Lung (tissue), 17 donors: ENCODE measurements at places on chromosomes 11 and 22. TPM values are rescaled to one million over a fixed set of nuclear protein-coding genes. Genes with fewer than 3 reads are reported as not detected.
A peak's percentile ranks its signal among the peaks of the same experiment; 100 is the strongest.

GRCh38 chr11:69986830-69987229 is 91.3 kb upstream of the ANO1 start:
- DNase-seq, result no peak

- peak; percentile 28 for DNase-seq
These were observed 42.8 kb upstream of the YWHAH start for GRCh38 chr22:31901388-31902137.

DNA sequence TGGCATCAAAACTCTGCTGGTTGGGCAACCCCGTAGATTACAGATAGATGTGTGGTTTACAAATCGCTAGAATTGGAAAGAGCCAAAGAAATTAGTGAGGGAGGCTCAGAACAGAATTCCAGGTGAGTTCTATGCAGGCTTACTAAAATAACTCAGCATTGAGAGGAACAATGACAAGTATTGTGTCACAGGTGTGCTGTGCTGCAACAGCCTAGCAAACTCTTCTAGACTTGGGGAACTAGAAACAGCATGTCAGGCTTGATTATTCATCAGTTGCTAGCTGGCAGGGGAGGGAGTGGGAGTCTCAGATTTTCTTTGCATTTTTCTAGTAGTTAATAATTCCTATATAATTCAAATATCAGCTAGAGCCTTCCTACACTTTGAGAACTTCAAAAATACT is 26.3 kb upstream of the RASD2 start:
- no peak for DNase-seq

DNA sequence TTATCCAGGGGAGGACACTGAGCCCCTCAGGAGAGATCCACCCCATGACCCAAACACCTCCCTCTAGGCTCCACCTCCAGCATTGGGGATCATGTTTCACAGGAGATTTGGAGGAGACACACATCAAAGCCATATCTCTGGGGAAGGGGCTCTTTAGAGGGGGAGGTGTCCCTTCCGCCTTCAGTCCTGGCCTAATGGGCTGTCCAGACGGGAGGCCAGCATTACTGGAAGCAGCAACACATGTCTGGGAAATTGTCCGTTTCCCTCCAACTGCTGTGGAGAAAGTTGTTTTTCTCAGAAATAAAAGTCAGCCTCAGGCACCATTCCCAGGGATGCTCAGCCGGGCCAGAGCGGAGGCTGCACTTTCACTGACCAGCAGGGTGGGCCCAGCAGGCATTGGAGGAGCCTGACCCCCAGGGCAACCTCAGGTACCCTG is 9.5 kb downstream of the CACNA1I start:
- DNase-seq, result no peak

DNA sequence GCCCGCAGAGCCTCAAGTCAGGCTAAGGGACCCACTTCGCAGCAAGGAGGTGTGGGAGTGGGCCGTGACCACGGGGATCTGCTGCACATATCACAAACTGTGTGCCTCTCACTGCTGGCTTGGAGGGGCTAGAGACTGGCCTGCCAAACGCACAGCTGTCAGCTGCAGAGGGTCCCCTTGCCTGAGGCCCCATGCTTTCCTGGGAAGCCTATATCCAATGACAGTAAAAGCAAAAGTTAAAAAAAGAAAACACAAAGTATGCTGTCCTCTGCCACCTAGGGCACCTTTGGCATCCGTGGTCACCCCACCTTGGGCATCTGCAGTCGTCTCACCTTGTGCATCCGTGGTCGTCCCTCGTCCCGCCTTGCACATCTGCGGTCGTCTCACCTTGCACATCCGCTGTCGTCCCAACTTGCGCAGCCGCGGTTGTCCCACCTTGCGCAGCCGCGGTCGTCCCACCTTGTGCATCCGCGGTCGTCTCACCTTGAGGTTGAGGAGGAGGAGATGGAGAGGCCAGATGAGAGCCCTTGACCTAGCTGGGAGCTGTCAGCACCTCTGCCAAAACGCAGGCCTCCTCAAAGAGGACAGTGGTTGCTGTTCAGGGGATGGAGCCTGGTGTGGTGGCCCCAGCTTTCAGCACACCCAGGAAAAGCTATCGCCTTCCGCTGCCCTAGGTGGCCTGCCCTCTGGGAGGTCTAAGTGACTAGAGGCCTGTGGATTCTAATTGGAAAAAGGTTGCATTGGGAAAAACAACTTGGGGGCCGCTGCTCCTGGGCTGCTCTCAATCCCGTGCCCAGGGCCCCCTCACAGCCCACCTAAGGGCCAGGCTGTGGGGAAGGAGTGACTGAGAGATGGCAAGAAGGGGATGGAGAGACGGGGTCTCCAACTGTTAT is 90.5 kb downstream of the MYEOV start:
- DNase-seq, result peak; percentile 83

DNA sequence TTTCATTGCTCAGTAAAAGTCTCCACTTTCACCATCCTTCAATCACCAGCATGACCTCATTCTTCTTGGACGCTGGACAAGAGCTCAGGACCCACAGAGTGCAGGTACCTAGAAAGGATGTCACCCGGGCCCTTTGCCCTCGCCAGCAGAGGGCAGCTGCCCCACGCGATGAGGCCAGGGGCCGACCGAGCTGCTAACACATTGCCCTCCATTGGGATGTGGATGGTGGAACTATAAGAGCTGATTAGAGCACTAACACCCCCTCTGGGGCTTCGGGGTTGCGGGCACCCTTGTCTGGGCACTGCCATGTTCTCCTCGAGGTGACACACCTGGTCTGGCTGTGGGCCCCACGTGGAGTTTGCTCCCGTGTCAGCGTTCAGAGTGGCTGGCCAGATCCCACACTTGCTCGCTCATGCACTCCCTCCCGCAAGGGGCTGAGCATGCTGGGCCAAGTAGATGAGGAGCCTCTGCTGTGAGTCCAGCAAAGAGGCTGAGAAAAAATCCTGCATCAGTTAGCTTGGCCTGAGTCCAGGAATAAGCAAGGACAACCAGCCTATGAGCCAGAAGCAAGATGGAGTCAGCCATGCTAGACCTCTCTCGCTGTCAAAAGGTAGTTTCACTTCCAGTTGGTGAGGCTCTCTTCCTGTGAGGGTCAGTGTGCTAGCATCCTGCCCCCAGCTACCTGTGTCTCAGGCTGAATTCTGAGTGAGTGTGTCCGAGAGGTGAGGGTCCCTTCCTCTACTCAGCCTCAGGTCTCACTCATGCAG is 9.8 kb downstream of the KRTAP5-6 start:
- DNase-seq, result peak; percentile 4

- DNase-seq, result no peak
These were observed 27.1 kb downstream of the DKK3 start for GRCh38 chr11:11981364-11981763.

DNA sequence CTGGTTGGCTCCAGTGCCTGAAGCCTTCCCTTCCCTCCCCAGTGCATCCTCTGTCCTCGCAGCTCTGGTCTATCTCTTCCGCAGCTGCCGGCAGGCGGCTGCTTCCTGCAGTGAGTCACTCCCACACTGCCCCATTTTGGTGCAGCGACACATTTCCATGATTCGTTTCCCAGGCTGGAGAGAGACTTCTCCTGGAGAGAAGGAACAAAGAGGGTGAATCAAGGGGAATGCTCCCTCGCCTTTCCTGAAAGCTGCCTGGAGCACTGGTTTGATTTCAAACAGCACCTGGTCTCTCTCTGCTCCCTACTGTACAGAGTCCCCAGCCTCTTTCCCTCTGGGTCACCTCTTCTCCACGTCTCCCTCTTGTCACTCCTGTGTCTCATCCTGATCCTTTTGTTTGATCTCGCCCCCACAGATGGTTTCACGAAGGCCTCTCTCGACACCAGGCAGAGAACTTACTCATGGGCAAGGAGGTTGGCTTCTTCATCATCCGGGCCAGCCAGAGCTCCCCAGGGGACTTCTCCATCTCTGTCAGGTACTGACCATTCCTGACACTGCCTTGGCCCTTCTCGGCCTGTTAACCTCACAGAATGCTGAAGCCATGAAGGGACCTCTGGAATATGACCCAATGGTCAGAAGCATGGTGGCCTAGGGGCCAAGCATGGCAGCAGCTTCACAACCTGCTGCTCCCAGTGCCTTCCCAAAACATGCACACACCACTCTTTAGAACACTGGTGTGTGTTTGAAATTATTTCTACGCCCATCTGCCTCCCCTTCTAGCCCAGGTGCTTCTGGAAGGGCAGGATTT is at the start of gene TMA7B:
Gene TMA7B (plus strand): TSS at position 758 of the 808 bp plus-strand sequence. CDS start 3,978 bp downstream, outside the sequence.
- DNase-seq, result no peak

- DNase-seq, result no peak
These were observed 5.9 kb downstream of the RANGAP1 start for GRCh38 chr22:41280065-41280464.

GRCh38 chr11:87150936-87151335 is 113.2 kb downstream of the TMEM135 start:
- DNase-seq, result no peak

DNA sequence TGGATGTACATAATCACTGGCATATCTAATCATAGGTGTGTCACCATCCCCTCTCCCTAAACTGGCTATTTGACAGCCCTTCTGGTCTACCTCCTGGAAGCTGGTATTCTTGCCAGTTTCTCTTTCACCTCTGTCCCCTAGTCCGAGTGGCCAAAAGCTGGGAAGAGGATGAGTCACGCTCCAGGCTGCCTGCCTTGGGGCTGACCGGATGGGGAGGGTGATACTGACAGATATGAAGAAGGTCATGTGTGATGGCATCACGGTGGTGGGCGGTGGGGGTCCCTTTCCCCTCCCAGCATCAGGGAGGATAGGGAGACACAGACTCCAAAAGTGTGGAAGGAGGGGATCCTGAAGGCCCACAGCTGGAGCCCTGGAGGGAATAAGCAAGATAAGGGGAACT is 4.8 kb downstream of the OAF start:
- DNase-seq, result peak; percentile 26

DNA sequence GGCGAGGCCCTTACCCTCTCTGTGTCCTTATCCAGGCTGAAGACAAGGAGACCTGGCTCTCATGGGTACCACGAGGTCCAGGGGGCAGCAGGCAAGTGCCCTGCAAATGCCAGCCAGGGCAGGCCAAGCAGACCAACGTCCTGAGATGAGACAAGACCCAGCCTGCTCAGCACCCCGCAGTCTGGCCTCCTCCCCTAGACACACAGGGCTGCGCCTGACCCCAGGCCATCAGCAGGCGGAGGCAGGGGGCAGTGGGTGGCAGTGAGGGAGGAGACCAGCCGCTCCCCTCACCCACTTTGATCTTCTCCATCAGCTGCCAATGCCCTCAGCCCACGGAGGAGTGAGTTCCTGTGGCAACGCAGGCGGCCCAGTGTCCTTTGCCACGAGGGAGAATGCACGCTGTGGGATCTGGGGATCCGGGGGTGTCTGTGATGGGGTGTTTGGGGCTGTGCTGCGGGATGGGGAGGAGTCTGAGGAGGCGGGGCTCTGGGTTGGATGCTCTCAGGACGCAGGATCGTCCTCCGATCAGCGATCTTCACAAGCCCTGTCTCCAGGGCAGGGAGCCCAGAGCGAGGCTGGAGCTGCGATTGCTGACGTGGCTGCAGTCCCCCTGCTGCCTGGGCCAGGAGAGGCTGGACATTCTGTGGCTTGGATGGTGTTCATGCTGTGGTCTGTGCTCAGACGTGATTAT is 30.5 kb upstream of the PPARA start:
- peak; percentile 59 for DNase-seq

DNA sequence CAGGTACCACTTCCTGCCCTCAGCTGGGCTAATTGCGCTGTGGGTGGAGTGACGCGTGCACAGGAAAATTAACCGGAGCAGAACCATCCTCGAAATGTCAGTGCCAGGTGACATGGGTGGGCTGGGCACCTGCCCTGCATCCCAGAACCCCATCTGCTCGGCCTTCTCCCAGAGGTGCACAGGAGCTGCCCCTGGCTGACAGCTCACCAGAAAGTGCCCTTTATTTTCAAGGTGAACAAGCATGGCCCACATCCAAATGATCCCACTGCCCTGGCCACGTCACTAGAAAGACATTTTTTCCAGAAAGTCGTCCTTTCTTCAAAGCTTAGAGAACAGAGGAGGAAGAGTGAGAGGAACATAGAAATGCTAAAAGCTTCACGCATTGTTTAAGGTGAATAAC is 4.1 kb upstream of the ELFN2 start:
- no peak for DNase-seq

- no peak for DNase-seq
These were observed 37.9 kb downstream of the SWAP70 start for GRCh38 chr11:9701799-9702198.

GRCh38 chr22:47016631-47017030 is 254.2 kb downstream of the TBC1D22A start:
- DNase-seq, result no peak

DNA sequence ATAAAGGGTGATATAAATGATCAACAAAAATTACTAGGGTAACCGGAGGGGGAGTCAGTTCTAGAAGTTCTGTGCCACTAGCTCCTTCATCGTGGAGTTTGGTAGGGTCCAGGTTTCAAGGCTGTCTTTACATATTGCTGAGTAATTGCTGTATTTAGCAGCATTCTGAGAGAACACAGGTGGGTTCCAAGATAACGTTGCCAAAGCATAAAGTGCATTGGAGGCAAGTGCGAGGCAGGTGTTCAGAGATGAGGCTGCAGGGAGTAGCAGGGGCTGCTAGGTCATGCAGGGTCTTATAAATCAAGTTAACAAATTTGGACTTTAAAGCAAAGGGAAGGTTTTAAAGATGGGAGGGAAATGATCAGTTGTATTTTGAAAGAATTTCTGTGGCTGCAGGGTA is 17.8 kb downstream of the SGSM3 start:
- no peak for DNase-seq

- DNase-seq, result no peak
These were observed 249.3 kb downstream of the KIRREL3 start for GRCh38 chr11:126751242-126751641.

- peak; percentile 89 for DNase-seq
These were observed 14.3 kb downstream of the DGKZ start for GRCh38 chr11:46361283-46362155.

DNA sequence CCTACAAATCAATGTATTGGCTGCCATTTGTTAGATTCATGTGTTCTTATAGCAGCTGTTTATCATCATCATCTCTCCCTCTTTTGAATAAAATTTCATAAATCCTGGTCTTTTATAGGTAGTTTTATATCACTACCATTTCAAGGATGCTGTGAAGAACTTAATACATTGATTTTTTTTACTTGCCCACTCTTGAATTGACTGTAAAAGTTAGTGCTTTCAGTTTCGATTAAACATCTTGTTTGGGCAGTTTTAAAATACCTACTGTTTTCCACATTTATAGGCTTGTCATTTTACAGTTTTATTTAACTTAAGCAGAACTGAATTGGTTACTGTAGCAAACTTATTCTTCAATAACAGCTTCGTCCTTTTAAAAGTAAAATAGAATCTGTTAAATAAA is 59.5 kb downstream of the TTC17 start:
- DNase-seq, result no peak

The ANO1 gene
- total RNA-seq, result 7.8 TPM

The CHRNA10 gene
- total RNA-seq, result 2.9 TPM

The SEPTIN5 gene
- 32.5 TPM for total RNA-seq

The GRAP2 gene
- total RNA-seq, result 6.9 TPM

The ANGPTL5 gene
- total RNA-seq, result not detected

The SAA1 gene
- 260 TPM for total RNA-seq

The NDUFS8 gene
- 57.8 TPM for total RNA-seq

The NRGN gene
- 27.2 TPM for total RNA-seq

The TMEM121B gene
- total RNA-seq, result 0.46 TPM

The SLC22A8 gene
- not detected for total RNA-seq

The C11orf68 gene
- total RNA-seq, result 38.8 TPM

The DDTL gene
- 3.5 TPM for total RNA-seq

The GGTLC3 gene
- 0.40 TPM for total RNA-seq

The PIH1D2 gene
- 12.2 TPM for total RNA-seq
